ENCODE measurements at places on chromosomes 12 and 14.
A peak's percentile ranks its signal among the peaks of the same experiment; 100 is the strongest.

- no peak for DNase-seq
Observed at GRCh38 chr14:100648474-100649172, 61.4 kb upstream of the BEGAIN start.

- DNase-seq = no peak
Observed at GRCh38 chr14:84027351-84027750, 1502.6 kb upstream of the FLRT2 start.

GRCh38 chr14:58107947-58108552 is 44.0 kb downstream of the ARMH4 start:
- peak; percentile 24 for DNase-seq

- no peak for DNase-seq
Observed at GRCh38 chr12:107554941-107555340, 130.7 kb upstream of the PWP1 start.

DNA sequence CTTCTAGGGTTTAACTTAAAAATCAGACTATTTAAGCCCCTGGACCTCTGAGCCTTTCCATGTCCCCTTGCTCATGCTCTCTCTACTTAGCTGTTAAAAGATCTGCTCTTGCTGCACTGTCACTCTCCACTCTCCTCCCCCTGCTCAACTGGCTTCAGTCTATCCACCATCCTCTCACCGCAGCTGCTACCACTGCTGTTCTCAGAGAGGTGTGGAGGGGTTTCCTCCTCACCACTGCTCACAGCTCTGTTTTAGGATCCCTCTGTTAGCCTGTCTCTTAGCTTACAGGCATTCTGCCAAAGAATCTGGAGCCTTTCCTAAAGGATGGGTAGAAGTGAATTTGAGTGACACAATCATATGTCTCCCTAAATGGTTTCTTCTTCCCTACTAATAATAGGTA is 43.7 kb upstream of the ATP2B1 start:
- DNase-seq = no peak

GRCh38 chr14:96205978-96206360 is 1.3 kb downstream of the BDKRB2 start:
- DNase-seq = no peak

DNA sequence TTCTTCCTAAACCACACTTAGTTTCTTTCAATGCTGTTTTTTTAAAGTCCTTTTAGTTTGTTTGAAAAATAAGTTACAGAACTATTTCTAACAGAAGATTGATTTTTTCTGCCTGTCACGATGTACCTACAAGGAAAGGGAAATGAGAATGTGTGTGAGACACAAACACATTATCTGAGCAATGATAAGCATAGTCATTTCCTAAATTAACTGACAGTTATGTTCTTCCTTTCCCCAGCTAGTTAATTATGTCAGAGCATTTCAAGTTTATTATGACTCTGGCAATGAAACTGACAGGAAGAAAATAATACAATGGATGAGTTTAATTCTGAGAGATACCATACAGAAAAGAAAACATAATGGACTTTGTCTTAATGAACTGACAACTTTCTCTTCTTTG is 21.3 kb upstream of the LDHB start:
- DNase-seq = no peak

- no peak for DNase-seq
Observed at GRCh38 chr12:116736962-116737773, 701 bp downstream of the SPRING1 start.

- no peak for DNase-seq
Observed at GRCh38 chr14:80575763-80576162, 364.5 kb upstream of the DIO2 start.

DNA sequence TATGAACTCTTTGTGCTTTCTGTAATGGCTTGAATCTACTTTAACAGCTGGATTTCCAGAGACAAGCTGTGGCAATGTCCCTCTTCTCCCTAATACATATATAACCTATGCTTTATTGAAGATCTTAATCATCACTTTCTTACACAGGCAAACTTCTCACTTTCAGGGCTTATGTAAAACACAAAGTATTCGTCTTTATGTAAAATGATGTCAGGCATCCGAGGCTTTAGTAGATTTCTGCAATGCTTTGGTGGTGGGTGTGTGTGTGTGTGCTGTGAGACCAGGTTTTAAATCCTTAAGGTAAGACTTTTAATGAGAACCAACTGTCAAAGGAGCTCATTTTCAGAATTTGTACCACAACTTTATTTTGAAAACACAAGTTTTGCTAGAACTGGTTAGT is 70.0 kb upstream of the HMGA2 start:
- DNase-seq = no peak

Measured in activated CD8-positive, alpha-beta memory T cell treated with anti-CD3 and anti-CD28 coated beads, Interleukin-2, amount 50 U/mL, for 4 hours (primary cell).